ENCODE measurements at places on chromosomes 16 and 17.
A peak's percentile ranks its signal among the peaks of the same experiment; 100 is the strongest.

GRCh38 chr16:11253009-11253994, 2.7 kb downstream of the SOCS1 start:
- no peak for DNase-seq

DNA sequence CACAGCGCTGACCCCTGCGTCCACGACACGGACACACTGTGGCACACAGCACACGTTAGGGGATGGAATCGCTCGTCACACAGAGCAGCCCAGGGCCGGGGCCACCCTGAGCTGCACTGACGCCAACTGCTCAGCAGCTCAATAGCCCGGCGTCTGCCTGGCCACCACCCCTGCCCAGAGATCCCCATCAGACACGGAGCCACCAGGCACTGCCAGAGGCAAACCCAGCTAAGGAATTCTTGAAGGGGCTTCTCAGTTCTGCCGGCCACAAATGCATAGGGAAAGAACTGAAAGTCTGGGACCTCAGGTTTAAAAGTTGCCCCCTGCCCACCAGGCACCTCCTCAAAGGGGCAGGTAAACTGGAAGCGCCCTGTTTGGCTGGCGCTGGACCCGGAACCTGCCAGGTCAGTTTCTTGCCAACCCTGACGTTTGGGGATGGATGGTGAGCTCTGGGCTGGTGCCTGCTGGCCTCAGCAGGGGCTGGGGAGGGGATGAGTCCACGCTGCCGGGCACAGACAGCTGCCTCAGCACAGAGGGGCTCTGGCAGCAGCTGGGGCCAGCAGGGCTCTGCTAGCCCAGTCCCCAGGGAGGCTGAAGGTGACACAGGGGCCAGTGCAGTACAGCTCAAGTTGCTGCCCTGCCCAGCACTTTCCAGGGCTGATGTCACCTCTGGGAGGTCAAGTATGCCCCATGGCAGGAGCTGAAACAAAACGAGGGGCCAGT, 33.2 kb downstream of the TIMM22 start:
- DNase-seq: no peak

GRCh38 chr16:31363721-31364120, 8.7 kb downstream of the ITGAX start:
- DNase-seq: no peak

GRCh38 chr17:18004345-18004744, 31.7 kb downstream of the DRC3 start:
- DNase-seq: no peak

GRCh38 chr16:51648526-51648925, 497.5 kb upstream of the SALL1 start:
- DNase-seq: no peak

GRCh38 chr17:13993106-13993505, 76.2 kb upstream of the COX10 start:
- DNase-seq: no peak

GRCh38 chr16:24919536-24919935, 73.8 kb downstream of the SLC5A11 start:
- DNase-seq: no peak

DNA sequence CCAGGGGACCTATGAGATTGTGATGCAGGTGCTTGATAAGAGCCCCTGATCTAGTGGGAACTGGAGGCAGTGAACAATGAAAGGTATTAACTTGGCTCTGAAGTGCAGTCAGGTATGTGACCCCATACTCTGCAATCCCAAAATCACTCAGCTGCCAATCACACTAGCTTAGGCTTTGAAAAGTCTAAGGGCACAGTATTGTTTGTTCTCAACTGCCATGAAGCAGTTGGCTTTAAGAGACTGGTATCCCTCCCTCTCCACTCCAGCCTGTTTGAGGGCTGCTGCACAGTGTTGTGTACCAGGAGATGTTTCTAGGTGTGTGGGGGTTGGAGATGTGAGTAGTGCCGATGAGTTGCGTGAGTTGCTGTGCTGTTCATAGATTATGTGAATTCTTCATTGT, 2.4 kb downstream of the YPEL2 start:
- no peak for DNase-seq

DNA sequence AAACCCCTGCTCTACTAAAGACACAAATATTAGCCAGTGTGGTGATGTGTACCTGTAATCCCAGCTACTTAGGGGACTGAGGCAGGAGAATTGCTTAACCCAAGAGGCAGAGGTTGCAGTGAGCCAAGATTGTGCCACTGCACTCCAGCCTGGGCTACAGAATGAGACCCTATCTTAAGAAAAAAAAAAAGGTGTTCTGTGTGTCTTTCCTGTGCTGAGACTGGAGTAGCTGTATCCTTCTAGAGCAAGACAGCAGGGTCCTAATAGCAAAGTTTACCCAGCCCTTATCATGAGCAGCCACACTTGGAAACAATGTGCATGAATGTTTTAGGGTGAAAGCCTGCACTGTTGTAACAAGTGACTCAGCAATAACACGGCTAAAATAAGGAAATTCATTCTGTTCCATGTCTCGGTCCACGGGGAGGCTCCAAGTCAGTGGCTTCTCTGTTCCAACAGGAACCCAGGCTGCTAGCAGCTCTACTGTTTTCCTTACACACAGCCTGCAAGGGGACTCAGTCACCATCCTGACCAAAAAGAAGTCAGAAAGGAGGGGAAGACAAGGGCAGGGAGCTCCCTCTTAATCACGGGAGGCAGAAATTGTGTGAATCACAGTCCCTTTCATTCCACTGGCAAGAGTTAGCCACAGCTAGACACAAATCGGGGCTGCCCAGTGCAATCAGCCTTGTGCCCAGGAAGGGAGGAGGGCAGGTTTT, 7.1 kb upstream of the SLC5A11 start:
- no peak for DNase-seq

DNA sequence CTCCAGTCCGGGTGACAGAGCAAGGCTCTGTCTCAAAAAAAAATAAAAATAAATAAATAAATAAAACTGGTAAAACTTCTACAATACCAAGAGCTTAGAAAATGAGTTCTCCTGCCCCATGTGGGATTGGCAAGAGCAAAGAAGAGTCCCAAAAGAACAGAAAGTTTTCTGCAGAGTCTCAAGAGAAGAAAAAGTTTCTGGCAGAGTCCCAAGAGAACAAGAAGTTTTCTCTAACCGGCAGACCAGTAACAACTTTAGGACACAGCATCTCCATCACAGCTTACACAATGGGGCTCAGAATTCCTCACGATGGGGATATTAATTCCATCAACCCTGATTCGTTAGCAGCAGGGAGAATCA, 1.1 kb downstream of the SLC39A11 start:
- DNase-seq: no peak

- DNase-seq: no peak
Observed at GRCh38 chr17:10628756-10629155, 28.4 kb downstream of the MYH3 start.

DNA sequence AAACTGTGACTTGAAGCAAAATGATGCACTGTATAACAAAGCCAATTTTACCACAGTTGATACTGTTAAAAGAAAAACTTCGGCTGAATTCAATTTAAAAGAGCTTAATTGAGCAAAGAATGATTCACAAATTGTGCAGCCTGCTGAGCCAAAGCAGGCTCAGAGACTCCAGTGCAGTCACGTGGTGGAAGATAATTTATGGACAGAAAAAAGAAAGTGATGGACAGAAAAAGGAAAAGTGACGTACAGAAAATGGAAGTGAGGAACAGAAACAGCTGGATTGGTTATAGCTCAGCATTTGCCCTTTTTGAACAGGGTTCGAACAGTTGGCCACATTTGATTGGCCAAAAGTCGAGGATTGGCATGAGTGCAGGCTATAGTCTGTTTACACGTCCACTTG, 25.7 kb downstream of the ZSWIM7 start:
- DNase-seq: no peak

DNA sequence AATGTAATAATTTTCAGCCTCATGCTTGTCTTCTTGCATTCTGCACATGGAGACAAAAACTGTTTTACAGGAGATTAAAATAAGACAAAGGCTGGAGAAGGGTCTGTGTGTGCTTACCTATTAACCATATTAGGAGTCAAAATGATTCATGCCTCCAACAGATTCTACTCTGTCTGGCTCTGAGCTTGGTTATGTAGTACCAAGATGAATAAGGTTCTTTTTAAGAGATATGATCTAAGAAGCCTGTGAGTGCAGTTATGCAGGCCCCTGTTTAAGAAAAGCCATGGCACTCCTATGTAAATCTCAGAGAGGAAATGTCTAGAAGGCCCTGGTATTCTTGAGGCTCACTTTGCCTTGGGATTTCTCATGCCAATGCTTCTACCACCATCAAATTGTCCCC, 486.6 kb upstream of the CDH11 start:
- DNase-seq: no peak

DNA sequence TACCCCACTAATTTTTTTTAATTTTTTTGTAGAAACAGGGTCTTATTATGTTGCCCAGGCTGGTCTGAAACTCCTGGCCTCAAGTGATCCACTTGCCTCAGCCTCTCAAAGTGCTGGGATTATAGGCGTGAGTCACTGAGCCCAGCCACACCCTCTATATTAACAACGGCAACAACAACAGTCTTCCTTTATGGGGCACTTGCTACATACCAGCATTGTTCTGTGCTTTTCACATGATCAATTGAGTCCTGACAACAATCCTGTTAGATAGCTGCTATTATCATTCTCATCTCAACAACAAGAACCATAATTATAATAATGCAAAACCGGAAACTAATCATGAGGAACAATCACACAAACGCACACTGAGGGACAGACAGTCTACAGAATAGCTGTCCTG, 12.6 kb upstream of the ARL5C start:
- no peak for DNase-seq

- no peak for DNase-seq
Observed at GRCh38 chr17:609232-609810, 105.3 kb downstream of the VPS53 start.

DNA sequence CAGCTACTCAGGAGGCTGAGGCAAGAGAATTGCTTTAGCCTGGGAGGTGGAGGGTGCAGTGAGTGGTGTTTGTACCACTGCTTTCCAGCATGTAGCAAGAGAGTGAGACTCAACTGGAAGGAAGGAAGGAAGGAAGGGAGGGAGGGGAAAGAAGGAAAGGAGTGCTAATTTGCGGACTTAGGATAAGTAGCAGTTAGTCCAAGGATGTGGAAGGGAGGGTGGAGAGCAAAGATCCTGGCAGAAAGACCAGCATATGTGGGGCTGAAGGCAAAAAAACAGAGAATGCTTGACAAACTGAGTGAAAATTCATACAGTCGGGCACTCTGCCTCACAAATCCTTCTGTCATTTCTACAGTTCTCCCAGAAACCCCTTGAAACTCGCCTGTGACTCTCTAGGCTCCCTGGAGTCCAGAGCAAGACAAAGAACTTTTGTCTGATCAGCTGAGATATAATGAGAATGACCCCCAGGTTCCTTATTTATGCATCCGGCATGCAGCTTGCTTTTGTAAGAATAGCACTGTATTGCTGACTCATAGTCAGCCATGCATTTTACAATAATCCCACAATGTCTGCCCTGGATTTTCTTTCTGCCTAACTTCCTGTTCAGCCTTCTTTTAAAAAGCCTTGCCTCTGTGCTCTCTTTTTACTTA, 31.5 kb downstream of the CDK5RAP3 start:
- DNase-seq: no peak

DNA sequence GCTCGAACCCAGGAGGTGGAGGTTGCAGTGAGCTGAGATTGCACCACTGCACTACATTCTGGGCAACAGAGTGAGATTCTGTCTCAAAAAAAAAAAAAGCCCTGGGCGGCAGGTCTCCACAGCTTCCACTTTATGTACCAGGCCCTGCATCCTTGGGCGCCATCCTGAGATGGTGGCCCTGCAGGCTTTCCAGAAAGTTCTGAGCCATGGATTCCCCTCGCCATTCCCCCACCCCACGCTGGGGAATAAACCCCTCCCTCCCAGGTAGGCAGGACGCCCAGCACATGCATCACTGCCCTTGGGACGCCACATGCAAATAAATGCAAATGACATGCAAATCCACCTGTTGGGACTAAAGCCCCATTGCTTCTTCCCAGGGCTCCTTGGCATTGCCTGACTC, 13.8 kb upstream of the ZNF469 start:
- no peak for DNase-seq

GRCh38 chr16:17339764-17340541, 130.8 kb downstream of the XYLT1 start:
- DNase-seq: no peak

GRCh38 chr17:7043497-7044198, at the start of gene SLC16A11:
SLC16A11 (minus strand) TSS chr17:7044092; CDS start chr17:7043513, 579 bp downstream.
- no peak for DNase-seq

DNA sequence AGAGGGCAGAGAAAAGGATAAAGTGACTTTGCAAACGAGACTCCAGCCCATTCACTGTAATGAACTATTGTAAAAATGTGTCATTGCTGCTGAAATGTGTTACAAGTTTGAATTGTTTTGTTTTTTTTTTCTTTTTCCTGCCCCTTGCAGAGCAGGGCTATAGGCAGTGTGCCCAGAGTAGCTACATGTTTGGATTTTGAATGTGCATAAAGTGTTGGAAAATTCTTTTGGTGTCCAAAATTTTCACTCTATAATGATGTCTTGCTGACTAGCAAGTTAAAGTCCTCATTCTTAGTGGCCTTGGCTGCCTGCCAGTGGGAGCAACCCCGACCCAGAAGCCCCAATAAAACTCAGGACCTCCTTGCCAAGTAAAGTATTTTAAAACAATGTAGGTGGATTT, 66.5 kb downstream of the IGF2BP1 start:
- DNase-seq: no peak

DNA sequence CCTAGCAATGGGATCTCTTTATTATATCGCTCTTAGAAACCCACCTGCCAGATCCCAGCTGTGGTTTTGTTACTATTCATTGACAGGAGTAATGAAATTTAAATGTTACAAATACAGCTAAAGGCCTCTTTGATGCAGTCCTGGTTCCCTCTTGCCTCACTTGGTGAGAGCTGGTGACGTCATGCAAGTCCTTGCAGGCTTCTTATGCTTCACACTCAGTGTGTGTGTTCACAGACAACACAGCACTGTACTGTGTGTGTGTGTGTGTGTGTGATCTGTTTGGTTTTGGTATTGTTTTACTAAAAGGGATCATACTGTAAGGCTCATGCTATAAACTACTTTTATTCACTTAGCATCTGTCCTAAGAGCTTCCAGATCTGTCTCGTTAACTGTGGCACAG, 75.0 kb downstream of the USP22 start:
- no peak for DNase-seq

GRCh38 chr16:49876716-49877129, 20.8 kb upstream of the ZNF423 start:
- peak; percentile 67 for DNase-seq

- no peak for DNase-seq
Observed at GRCh38 chr16:86668136-86668910, 90.0 kb downstream of the FOXL1 start.

Measured in ureter (tissue), 1 donor.